ENCODE measurements at places on chromosomes 2 and 18.
A peak's percentile ranks its signal among the peaks of the same experiment; 100 is the strongest.

DNA sequence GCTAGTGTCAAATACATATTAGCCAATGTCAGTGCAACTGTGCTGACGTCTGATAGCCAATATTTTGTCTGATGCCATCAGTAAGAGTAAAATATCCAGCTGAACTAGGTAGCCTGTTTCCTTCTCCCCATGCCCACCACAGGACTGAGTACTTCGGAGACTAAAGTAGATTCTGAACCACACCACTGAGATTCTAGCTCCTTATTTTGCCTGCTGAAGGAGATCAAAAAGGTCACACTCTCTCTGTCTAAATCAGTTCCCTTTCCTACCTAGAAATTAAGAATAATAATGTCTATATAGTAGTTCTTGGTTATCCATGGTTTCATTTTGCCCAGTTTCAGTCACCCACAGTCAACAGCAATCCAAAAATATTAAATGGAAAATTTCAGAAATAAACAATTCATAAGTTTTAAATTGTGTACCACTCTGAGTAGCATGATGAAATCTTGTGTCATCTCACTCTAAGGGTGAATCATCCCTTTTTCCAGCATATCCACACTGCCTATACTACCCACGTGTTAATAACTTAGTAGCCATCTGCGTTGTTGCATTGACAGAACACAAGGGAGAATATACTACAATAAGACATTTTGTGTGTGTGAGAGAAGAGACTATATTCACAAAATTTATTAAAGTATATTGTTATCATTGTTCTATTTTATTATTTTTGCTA lies 1043.3 kb upstream of the PIK3C3 start:
- peak; percentile 92 for DNase-seq
- no peaks in the 10 kb centered on the region for H3K27me3 ChIP-seq
- H3K27ac ChIP-seq = no peak overlapping the region
- no peak overlapping the region for H3K4me3 ChIP-seq

DNA sequence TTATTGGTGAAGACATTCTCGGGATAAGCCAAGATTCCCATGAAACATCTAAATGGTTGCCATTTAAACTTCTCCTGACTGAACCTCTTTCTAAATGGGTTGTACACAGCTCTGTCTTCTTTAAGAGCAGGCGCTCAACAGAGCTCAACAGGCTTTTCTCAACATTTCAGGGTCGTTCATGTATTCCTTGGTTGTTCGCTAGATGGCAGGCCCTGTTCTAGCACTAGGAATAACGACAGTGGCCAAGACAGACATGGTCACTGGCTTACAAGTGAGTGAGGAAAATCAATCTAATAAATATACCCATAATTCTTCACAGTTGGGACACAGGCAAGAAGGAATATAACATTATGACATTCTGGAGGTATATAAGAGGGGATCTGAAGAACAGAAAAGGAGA lies 154.5 kb downstream of the SMAD2 start:
- peak; percentile 8 for DNase-seq
- H3K36me3 ChIP-seq = no peaks in the 10 kb centered on the region
- H3K4me3 ChIP-seq = no peak overlapping the region
- no peak overlapping the region for H3K27ac ChIP-seq
- H3K27me3 ChIP-seq = no peaks in the 10 kb centered on the region

DNA sequence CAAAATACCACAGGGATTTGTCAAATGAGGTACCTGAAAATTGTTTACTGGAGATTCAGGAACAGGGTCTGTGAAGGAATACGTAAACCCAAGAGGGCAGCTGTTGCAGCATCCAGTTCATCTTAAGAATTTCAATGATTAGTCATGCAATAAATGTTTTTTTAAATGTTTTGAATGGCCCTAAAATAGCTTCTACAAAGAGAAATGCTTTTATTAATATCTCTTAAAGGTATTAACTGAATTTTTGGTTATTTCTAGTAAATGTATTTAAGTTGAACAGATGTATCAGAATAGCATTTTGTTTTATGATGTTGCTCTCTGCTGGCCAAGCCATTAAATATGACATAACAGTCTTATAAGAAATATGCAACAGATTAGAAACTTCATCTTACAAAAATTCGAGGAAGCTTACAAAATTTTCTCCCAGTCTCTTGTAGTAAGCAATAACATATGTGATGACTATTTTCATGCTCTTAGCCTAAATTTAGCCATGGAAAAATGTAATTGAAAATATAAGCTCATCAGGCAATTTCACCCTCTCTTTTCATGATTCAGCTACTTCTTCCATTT lies 863.9 kb downstream of the SUCLG1 start:
- H3K4me1 ChIP-seq = no peaks in the 10 kb centered on the region
- DNase-seq = peak; percentile 0
- no peaks in the 10 kb centered on the region for H3K27me3 ChIP-seq

GRCh38 chr2:226325526-226325925 lies 474.1 kb downstream of the IRS1 start:
- no peak overlapping the region for H3K27ac ChIP-seq
- H3K36me3 ChIP-seq = no peaks in the 10 kb centered on the region
- DNase-seq = no peak
- no peak overlapping the region for H3K4me3 ChIP-seq
- H3K27me3 ChIP-seq = no peaks in the 10 kb centered on the region

DNA sequence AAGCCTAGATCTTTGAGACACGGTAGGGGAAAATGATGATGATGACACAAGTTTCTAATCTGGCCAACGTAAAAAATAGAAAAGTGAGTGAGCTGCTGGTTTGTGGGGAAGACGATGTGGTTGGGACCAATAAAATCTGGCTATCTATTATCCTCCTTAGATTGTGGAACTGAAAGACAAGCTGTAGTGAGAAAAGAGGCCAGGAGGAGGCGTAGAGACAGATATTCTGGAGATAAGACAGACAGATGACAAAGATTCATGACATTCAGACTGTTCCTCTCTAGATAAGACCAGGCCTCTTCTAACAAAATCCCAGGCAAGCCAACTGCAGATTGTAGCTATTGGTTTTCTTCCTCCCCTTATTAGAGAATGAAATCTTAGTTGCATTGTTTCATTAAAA lies 376.3 kb upstream of the UBE2E3 start:
- no peaks in the 10 kb centered on the region for H3K27me3 ChIP-seq
- DNase-seq = peak; percentile 10
- H3K36me3 ChIP-seq = no peaks in the 10 kb centered on the region
- H3K4me3 ChIP-seq = no peak overlapping the region
- no peak overlapping the region for H3K27ac ChIP-seq
- H3K4me1 ChIP-seq = no peaks in the 10 kb centered on the region

All from fibroblast of lung (primary cell).